Ammon's horn (tissue), 1 donor: ENCODE measurements at places on chromosomes 16 and 17.

- no peak for DNase-seq
Observed at GRCh38 chr17:15290605-15291004, 25.5 kb upstream of the PMP22 start.

- no peak for DNase-seq
Observed at GRCh38 chr17:61453566-61454380, 1.6 kb downstream of the TBX4 start.

DNA sequence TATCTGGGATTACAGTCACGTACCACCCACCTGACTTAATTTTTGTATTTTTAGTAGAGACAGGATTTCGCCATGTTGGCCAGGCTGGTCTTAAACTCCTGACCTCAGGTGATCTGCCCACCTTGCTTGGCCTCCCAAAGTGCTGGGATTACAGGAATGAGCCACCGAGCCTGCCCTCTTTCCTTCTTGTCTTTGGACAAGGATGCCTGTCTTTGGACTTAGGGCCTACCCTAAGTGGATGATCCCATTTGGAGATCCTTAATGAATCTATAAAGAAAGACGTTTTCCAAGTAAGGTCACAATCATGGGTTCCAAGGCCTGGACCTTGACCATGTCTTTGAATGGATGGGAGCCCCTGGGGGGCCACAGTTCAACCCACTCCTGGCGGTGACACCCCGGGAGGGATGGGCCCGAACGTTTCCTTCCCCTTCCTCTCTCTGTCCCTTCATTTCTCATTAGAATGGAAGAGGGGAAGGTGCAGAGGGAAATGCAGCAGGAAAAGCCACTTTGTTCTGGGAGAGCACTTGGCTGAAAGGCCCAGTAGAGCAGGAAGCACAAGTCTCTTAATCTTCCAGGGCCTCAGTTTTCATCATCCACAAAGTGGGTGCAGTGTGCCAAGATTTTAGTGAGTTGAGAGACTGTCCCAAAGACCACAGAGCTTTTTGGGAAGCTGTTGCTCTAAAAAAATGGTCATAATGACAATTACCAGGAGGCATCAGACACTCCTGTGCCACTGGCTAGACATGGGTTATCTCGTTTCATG, 353.3 kb downstream of the SEC14L1 start:
- no peak for DNase-seq

GRCh38 chr16:79155471-79155870, 445.1 kb downstream of the MAF start:
- no peak for DNase-seq

GRCh38 chr16:49503256-49504022, 129.8 kb downstream of the C16orf78 start:
- no peak for DNase-seq

GRCh38 chr16:51951668-51952298, 595.2 kb downstream of the TOX3 start:
- no peak for DNase-seq

GRCh38 chr16:12329246-12329995, 352.9 kb downstream of the SNX29 start:
- DNase-seq, result no peak

GRCh38 chr16:3810198-3810664, 70.3 kb downstream of the CREBBP start:
- no peak for DNase-seq

- DNase-seq, result no peak
Observed at GRCh38 chr17:82900741-82901140, 60.9 kb upstream of the ZNF750 start.

DNA sequence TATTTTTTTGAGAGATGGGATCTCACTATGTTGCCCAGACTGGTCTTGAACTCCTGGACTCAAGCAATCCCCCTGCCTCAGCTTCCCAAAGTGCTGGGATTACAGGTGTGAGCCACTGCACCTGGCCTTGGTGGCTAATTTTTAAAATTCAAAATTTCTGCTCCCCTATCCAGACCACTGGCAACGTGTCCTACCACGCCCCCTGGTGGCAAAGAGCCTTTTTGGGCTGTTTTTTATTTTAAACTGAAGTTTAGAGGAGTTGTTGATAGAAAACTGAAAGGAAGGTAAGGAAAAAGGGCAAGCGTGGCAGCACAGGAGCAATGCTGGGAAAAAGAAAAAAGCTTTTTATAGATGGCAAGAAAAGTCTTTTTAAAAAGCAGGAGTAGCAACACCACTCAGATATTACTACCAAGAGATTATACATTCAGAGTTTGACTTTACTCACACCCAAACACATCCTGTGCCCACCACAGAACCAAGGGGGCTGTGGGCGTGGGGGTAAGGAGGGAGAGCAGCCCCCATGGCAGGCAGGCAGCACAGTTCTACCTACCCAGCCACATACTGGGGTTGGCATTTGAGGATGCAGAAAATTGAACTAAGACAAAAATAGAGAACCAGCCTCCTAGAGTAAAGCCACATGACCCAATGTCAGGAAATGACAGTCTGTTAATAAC, 4.2 kb upstream of the MXRA7 start:
- no peak for DNase-seq

GRCh38 chr17:76053246-76054111, 18.8 kb downstream of the SRP68 start:
- DNase-seq, result no peak

DNA sequence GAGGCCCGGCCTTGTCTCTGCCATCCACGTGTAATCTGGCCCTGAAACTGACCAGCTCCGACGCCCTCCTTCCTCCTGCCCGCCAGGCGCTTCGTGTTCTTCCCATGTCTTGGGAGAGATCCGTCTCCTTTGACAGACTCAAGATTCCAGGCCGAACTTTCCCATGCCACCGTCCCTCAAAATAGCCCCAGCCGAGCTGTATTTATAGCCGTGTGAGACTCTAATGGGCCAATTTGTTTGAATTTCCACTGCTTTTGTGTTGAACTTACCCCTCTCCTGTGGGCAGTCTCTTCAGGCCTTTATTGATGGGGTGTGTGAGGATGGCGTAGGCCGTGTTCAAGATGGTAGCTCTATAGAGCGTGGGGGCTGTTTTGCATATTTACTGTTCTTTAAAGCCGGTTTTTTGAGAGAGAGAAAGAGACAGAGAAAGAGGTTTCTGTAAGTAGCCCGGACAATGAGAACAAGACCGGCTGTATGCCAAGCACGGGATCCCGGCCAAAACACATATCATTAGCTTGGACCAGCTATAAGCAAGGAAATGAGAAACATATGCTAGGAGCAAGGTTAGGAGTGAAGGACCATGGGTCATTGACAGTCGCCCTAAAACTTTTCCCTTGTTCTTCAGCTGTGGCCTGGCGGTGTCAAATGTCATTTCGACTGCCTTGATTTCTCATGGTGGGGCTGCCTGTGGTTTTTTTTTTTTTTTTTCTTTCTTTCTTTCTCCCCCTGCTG, 124.5 kb upstream of the ZFHX3 start:
- DNase-seq, result peak; percentile 38

DNA sequence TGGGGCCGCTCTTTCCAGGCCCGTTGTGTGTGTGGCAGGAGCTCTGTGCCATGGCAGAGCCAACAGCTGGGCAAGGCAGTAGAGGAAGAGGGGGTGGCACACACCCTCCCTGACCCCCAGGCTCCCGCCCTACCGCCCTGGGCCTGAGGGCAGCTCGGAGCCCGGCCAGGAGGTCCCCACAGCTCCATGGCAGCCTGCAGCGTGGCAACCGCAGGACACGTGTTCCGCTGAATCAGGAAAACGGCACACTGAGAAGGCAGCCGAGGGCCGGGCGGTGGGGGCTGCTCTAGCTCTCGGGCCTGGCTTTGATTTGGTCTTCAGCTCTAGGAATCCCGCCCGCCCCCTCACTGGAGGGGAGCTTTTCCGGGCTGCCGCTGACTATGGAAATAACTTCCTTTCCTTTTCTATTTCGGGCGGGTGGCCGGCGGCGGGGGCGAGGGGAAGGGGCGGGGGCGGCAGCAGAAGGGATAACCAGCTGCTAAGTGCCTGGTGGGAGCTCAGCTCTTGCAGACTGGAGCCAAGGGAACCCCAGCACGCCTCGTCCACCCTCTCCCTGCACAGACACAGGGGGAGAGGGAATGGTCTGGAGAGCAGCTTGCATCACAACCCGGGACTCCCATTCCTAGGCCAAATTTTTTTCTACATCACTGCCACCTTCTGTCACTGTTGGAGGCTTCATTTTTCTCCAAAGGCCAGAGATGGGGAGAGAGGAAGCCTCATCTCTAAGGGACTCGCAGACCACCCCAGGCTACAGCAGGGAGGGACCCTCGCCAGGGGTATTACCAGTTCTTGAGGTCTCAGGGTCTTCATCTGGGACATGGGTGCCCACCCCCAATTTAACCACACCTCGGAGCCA, 24.8 kb upstream of the MRPS23 start:
- peak; percentile 92 for DNase-seq

DNA sequence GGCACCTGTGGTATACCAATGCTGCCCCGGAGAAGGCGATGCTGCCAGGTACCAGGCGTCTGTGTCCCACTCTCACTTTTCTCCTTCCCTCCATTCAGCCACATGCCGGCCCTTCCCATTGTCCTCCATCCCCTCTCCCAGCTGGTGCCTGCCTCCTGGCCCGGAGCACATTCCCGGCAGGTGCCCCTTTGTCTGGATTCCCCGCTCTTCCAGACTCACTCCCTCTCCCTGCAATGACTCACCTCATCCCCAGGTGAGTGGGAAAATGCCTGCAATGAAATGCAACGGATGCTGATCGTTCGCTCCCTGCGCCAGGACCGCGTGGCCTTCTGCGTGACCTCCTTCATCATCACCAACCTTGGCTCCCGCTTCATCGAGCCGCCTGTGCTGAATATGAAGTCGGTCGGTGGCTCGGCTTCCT, 10.4 kb upstream of the KDM6B start:
- no peak for DNase-seq

- DNase-seq, result no peak
Observed at GRCh38 chr16:71338193-71338592, 20.3 kb upstream of the CALB2 start.

DNA sequence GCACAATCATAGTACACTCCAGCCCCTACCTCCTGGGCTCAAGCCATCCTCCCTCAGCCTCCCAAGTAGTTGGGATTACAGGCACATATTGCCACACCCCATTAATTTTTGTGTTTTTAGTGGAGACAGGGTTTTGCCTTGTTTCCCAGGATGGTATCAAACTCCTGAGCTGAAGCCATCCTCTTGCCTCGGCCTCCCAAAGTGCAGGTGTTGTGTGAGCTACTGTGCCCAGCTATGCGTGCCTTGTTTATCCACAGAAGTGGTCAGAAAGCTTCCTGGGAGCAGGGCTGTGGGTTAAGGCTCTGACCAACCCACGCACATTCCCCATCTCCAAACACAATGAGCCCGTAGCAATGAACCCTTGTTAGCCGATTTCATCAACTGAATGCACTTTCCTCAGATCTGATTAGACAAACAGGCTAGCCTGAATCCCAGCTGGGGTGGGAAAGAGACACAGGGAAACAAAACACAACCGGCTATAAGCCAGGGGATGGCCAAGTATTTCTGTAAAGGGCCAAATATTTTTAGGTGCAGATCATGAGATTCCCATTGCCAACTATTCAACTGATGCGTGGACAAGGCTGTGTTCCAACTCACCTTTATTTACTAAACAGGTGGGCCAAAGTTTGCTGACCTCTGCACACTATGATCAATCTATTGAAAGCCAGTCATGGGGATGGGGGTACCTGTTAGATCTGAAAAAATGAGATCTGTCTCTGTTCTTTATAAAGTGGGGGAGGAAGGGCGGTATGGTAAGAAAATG, 193.6 kb downstream of the CPPED1 start:
- no peak for DNase-seq

- DNase-seq, result peak; percentile 97
Observed at GRCh38 chr16:50024684-50025536, at the start of gene CNEP1R1. CNEP1R1 (plus strand) TSS chr16:50025225; CDS start chr16:50025316, 91 bp downstream.

- DNase-seq, result no peak
Observed at GRCh38 chr17:31674717-31675349, 184.2 kb downstream of the COPRS start.

- DNase-seq, result no peak
Observed at GRCh38 chr17:8062435-8062806, 23.6 kb downstream of the ALOX15B start.

DNA sequence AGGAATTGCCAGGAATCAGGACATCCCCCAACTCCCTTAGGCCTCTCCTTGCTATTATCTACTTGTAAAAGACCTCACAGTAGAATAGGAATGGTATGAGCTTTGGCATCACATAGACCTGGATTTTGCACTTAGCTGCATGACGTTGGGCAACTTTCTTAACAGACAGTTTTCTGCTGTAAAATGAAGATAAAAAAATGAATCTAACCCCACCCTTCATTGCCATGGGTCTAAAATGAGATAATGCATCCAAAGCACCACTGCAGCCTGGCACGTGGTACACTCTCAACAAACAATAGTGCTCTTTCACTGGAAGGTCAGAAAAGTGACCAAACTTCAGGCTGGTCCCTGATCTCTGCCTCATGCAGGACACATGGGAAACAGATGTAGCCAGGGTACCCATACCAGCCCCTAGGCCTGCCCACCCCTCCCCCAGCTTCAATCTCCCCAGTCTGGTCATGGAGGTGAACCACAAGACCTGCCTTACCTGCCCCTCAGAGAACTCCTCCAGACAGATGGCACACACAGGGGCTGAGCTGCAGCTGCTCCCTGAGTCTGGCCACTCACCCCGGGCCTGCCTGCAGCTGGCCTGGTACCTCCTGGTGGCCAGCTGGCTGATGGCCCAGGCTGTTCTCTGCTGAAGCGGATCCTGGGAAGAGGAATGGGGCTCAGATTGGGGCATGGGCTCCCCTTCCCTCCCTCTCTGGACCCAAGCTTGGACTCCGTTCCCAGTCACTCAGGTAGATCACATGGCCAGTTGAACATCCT, 8.5 kb upstream of the SUPT4H1 start:
- no peak for DNase-seq

GRCh38 chr16:56662357-56663354, 4.9 kb downstream of the MT1F start:
- peak; percentile 21 for DNase-seq

DNA sequence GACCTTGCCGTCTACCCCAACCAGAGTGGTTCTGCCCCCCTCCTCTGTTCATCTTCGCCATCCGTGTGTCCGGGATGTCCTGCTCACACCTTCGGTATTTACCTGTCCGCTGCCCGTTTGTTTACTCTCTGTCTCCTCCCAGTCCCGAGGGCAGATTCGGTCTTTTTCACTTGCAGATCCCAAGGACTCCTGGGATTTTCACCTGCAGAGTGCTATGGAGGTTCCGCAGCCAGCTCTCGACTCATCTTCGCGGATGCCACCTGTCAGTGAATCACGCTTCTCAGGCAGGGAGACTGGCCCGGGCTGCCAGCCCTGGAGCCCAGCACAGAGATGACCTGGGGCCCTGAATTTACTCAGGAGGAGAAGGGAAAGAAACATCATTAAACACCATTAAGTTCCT, 8.1 kb downstream of the CRISPLD2 start:
- DNase-seq, result no peak

- peak; percentile 62 for DNase-seq
Observed at GRCh38 chr16:72989579-72990551, 58.1 kb downstream of the ZFHX3 start.

- DNase-seq, result no peak
Observed at GRCh38 chr16:84519855-84520254, 15.4 kb upstream of the MEAK7 start.

DNA sequence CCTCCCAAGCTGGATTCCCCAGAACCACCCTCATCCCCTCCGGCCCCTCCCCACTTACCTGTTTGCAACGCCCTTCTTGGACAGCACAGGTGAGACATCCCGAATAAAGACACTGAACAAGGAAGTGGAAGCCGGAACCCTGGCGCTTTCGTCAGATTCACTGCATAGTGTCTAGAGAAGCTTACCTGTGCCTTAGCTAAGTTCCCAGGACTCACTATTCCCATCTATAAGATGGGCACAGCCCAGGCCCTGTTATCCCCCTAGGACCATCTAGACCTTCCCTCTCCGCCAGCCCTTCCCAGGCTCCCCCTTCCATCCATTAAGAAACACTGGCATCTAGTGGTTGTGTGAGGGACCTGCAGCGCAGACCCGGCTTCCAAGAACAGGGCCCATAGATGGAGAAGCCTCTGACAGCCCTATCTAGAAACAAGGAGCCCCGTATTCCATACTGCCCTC, 26.9 kb upstream of the RPL38 start:
- peak; percentile 79 for DNase-seq
